Activated T-cell treated with anti-CD3 and anti-CD28 coated beads, Interleukin-2, amount 50 U/mL, for 72 hours (primary cell): ENCODE measurements at places on chromosomes 3 and 15. TPM values are rescaled to one million over a fixed set of nuclear protein-coding genes. Genes with fewer than 3 reads are reported as not detected.

The ELP6 gene
- 45.5 TPM for total RNA-seq

The PODXL2 gene
- 0.14 TPM for total RNA-seq

The DISP2 gene
- 0.19 TPM for total RNA-seq

The MAGI1 gene
- 0.41 TPM for total RNA-seq

The TMEM212 gene
- total RNA-seq = not detected

The SH2D7 gene
- total RNA-seq = not detected

The GASK1A gene
- total RNA-seq = not detected

The RPL4 gene
- total RNA-seq = 4,250 TPM

The WDR93 gene
- not detected for total RNA-seq

The ARIH1 gene
- 206 TPM for total RNA-seq

The FOXB1 gene
- total RNA-seq = 6.0 TPM

The SPINT1 gene
- total RNA-seq = 19.4 TPM

The ZMYND10 gene
- total RNA-seq = 1.2 TPM

The FBXW12 gene
- not detected for total RNA-seq

DNA sequence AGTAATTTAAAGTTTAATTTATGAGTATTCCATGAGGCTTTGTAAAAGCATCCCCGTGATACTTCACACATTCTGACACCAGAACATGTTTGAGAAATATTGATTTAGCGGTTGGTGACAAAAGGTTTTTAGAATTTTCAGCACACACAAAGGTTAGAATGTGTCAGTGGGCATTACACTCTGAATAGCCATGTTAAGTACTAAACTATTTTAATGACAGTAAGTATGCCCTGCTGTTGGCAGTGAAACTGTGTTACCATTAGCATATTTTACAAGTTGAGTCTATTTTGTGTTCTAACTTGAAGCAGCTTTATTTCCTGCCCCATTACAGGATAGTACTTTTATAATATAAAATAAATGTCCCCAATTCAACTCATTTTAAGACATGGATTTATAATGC is 66.5 kb downstream of the ADAMTSL3 start:
- no peak for DNase-seq

DNA sequence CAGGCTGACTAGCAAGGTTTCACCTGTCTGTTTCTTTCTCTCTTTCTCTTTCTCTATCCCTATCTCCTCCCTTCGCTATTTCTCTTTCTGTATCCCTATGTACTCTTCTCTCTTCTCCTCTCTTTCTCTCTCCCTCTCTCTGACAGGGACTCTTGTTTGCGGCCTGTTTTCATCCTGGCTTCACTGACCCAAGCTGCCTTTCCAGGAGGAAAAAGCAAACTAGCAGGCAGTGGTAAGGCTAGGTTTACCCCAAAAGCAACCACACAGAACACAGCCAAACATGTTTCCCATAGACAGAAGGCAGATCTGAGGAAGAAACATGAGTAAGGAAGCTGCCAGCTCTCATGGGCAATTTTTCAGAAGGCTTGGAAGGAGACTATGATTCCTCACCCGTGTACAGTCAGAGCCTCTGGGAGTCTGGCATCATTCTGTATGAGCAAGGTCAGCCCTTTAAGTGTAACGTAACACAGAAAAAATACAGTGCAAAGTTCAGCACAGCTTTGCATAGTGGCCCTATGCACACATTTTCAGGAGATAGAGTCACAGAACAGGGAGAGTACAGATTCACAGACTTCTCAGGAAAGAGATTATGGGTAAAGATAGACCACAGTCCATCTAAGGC is 61.0 kb downstream of the OCA2 start:
- DNase-seq = no peak

DNA sequence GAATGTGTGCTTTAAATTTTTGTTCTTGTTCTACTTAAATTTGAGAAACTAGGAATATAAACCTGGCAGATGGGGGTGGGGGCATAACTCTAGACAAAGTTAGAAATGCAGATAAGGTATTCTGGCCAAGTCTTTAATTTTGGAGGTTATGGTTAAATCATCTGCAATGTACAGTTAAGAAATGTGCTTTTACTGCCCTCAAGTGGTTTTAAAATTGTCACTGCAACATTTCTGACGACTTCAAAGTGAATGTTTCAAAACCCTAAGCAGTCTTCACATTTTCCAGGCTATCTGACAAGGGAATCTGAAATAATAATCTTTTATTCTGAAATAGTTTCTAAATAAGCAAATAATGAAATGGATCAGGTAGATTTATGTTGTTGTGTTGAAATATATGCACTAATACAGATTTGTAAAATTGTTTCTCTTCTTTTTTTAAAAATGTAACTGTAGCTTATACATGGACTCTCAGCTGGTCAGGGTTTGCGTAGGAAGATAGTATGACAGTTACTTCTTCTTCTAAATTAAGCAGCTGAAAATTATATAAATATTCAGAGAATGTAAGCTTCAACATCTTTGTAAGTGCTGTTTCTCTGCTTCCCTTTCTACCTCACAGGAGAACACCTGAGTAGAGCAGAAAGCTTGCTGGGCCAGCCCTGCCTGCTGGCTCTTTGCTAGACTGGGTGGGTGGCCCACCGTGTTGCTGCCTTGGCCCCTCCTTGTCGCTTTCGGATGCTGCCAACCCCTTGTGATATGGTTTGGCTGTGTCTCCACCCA is 45.0 kb downstream of the SUCNR1 start:
- DNase-seq = peak; percentile 3

DNA sequence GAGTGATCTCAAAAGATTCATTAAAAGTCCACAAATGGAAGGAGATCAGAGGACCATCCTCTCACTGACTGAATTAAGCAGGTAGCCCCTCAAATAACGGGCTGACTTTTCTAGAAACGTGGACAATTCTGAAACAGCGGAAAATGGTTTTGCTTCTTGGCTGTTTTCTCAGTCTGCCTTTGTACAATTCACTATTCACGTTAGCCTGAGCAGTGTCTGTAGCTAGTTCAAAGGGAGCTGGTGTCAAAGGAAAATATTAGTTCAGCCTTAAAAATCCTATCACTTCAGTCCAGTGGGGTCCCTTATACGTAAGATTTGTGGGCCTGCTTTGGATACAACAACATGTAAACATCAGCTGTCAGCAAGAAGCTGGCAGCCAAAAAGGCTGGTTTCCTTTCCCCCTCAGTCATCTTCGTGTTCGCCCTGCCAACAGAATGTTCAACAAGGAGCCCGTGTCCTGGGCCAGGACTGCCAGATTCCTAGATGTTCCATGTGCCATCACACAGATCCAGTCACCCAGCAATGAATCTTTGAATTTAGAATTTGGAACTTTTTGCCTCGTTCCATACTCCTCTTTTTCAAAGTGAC is 19.3 kb downstream of the LMCD1 start:
- DNase-seq = no peak

GRCh38 chr3:54257125-54257720 is 134.9 kb downstream of the CACNA2D3 start:
- DNase-seq = no peak

GRCh38 chr3:154214306-154214705 is 93.1 kb downstream of the ARHGEF26 start:
- DNase-seq = no peak

- DNase-seq = no peak
Measured at GRCh38 chr3:15420871-15421270, 6.5 kb downstream of the METTL6 start.

DNA sequence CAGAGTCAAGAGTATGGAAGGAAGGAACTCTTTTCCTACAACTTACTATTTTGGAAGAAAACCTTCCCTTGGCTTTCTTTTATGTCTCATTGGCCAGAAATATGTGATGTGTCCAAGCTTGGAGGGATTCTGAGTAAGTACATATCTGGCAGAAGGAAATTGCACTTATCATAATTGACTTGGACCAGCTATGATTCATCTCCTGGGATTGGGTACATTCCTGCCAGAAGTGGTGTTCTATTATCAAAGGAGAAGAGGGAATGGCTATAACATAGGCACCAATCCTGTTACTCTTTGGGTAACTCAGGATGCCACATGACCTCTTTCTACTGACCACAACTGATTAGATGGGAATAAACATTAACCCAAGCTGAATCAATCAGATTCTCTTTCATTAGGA is 13.5 kb upstream of the DAZL start:
- DNase-seq = no peak

- DNase-seq = no peak
Measured at GRCh38 chr15:75069301-75069925, 46.0 kb downstream of the PPCDC start.

GRCh38 chr15:48896869-48897814 is 19.2 kb downstream of the EID1 start:
- no peak for DNase-seq

- no peak for DNase-seq
Measured at GRCh38 chr15:81253846-81254245, 57.2 kb downstream of the IL16 start.

DNA sequence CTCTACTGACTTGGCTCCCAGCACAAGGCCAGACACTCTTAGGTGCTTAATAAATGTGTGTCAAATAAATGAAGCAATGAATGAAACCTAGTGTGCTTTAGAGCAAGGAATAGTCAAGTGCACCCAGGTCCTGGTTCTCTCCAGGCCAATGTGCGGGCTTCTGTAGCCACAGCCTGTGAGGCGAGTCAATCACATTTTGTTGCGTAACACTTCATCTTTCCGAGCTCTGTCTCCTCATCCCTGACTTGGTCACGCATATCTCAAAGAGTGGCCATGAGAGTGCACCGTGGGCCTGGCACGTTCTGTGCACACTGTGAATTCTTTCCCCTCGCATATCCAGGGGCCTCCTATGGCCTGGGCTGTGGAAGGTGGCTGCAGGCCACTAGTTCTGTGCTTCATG is 11.4 kb upstream of the SH3GL3 start:
- DNase-seq = no peak

DNA sequence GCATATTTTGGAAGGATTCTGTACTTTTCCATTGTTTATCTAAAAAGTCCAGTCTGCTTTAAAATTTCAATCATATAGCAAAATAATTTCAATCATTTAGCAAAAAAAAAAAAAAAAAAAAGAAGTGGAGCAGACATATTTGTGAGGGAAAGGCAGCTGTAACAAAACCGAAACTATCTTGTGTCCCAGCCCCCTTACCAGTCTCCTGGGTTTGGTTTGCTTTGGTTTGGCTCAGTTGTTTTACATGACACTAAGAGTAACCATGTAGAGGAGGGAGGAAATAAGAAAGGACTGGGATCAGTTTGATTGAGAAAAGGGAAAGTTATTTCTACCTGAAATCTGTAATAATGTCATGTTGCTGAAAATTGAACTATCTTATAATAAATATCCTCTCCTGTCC is 158.8 kb upstream of the GADL1 start:
- no peak for DNase-seq

- DNase-seq = peak; percentile 53
Measured at GRCh38 chr15:56798639-56799038, 65.3 kb upstream of the ZNF280D start.

- DNase-seq = peak; percentile 56
Measured at GRCh38 chr15:55221090-55222011, 24.6 kb upstream of the RSL24D1 start.

- DNase-seq = no peak
Measured at GRCh38 chr15:63488398-63488960, 15.9 kb upstream of the USP3 start.

- DNase-seq = no peak
Measured at GRCh38 chr15:55627730-55628368, 39.7 kb upstream of the PYGO1 start.

- no peak for DNase-seq
Measured at GRCh38 chr3:48811524-48811923, 36.1 kb downstream of the PRKAR2A start.

- DNase-seq = no peak
Measured at GRCh38 chr3:180102134-180102533, 65.4 kb upstream of the PEX5L start.

- no peak for DNase-seq
Measured at GRCh38 chr3:170470063-170471016, 51.7 kb downstream of the CLDN11 start.

- no peak for DNase-seq
Measured at GRCh38 chr15:49024840-49025239, 21.4 kb downstream of the SECISBP2L start.
